Astrocyte (in vitro differentiated cells and primary cell): ENCODE measurements at places on chromosomes 7 and 10.

DNA sequence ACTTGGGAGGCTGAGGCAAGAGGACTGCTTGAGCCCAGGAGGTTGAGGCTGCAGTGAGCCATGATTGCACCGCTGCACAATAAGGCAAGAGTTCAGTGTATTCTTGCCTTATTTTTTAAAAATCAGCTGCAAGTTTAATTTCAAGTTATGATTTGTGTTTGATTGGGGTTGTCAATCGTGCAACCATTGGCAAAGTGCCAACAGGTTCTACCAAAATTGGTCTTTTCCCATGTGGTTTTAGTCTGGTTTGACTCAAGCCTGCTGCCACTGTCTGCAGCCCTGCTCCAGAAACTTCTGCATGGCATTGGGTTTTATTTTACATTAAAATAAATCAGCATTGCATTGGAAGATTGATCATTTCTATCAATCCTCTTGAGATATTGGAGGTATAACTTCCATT lies 72.7 kb downstream of the PTPRE start:
- no peak overlapping the region for H3K27ac ChIP-seq
- no peaks in the 10 kb centered on the region for H3K27me3 ChIP-seq
- no peaks in the 10 kb centered on the region for H3K36me3 ChIP-seq
- H3K4me3 ChIP-seq, result no peak overlapping the region

GRCh38 chr10:131584287-131584686 lies 272.8 kb upstream of the TCERG1L start:
- no peaks in the 10 kb centered on the region for H3K36me3 ChIP-seq
- no peaks in the 10 kb centered on the region for H3K27me3 ChIP-seq
- no peaks in the 10 kb centered on the region for H3K4me1 ChIP-seq
- H3K27ac ChIP-seq, result no peak overlapping the region
- no peak overlapping the region for H3K4me3 ChIP-seq

DNA sequence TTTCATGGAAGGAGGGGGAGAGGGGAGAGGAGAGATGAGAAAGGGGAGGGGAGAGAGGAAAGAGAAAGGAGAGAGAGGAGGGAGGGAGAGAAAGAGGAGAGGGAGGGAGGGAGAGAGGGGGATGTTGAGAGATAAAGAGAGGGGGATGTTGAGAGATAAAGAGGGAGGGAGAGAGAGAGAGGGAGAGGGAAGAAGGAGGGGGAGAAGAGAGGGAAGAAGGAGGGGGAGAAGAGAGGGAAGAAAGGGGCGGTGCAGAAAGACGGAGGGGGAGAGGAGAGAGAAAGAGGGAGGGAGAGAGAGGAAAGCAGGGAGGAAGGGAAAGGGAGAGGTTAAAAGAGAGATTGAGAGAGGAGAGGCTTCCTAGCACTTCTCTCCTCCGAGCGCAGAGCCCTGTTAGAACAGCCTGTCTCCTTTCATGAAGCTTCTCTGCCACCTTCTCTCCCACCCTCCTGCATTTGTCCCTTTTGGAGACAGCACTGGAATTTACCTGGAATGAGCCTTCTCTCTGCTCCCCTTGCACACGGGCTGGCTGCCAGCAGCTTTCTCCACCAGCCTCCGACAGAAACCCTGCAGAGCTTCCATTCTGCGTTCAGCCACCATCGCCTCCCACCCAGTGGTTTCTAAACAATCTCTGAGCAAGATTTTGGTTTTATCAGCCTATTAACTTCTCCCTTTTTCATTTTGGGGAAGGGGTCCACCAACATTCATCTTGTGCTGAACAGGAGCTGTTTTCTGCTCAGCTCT lies 74.0 kb upstream of the CARD11 start:
- no peaks in the 10 kb centered on the region for H3K4me1 ChIP-seq
- no peak for DNase-seq
- no peaks in the 10 kb centered on the region for H3K27me3 ChIP-seq
- H3K36me3 ChIP-seq, result no peaks in the 10 kb centered on the region
- H3K4me3 ChIP-seq, result no peak overlapping the region
- H3K27ac ChIP-seq, result no peak overlapping the region

GRCh38 chr10:128068398-128069285 lies 57.6 kb downstream of the MKI67 start:
- no peak for DNase-seq
- H3K36me3 ChIP-seq, result peaks cover 2% of the 10 kb centered on the region
- no peak overlapping the region for H3K27ac ChIP-seq
- peaks cover 21% of the 10 kb centered on the region for H3K4me1 ChIP-seq

DNA sequence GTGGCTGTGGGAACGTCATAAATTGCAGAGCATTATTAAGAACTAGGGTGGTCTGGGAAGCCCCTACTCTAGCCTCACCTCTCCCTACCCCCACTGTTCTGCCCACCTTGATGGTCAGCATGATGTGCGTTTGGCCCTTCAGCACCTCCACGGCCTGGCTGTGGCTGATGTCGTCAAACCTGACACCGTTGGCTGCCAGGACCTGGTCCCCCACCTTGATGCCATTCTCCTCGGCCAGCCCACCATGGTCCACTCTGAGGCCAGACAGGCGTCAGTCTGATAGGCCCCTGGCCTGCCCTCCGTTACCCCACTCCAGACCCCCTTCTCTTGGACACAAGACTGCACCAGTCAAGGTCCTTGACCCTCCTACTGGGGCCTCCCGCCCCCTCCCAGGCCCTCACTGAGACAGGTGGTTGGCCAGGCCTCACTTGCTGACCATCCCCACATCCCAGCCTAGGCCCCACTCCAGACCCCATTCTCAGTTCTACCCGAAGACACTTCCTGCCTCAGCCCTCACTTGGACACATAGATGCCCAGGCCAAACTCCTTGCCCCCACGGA lies 9.2 kb downstream of the PDZD7 start:
- no peaks in the 10 kb centered on the region for H3K36me3 ChIP-seq
- no peak for DNase-seq
- H3K4me1 ChIP-seq, result peaks cover 11% of the 10 kb centered on the region

DNA sequence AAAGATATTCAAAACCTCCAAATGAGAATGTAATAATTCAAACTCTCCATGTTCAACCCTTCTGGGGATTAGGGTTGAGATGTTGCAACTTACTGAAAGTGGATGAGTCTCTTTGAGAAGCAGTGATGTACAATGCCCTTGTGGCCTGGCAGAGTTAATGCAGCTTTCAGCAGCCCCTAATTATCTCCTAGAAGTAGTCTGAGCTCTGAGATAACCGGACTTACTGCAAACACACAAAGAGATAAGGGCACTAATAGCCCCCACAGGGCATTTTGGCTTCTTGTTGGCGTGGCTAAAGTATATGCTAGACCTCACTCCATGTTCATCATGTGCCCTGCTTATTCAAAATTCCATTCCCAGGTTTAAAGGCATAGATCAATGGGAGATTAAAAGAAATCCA lies 404.7 kb downstream of the NEBL start:
- H3K4me1 ChIP-seq, result no peaks in the 10 kb centered on the region
- no peak overlapping the region for H3K27ac ChIP-seq
- H3K4me3 ChIP-seq, result no peak overlapping the region
- no peaks in the 10 kb centered on the region for H3K36me3 ChIP-seq

- H3K36me3 ChIP-seq, result no peaks in the 10 kb centered on the region
- no peaks in the 10 kb centered on the region for H3K27me3 ChIP-seq
- no peak for DNase-seq
- peaks cover 10% of the 10 kb centered on the region for H3K4me1 ChIP-seq
- no peak overlapping the region for H3K27ac ChIP-seq
Measured at GRCh38 chr10:774661-775244, 85.3 kb upstream of the DIP2C start.
